ENCODE measurements at places on chromosomes 3 and 15.

- DNase-seq: peak; percentile 84
These were observed 68.7 kb downstream of the TRAK1 start for GRCh38 chr3:42159706-42160472.

DNA sequence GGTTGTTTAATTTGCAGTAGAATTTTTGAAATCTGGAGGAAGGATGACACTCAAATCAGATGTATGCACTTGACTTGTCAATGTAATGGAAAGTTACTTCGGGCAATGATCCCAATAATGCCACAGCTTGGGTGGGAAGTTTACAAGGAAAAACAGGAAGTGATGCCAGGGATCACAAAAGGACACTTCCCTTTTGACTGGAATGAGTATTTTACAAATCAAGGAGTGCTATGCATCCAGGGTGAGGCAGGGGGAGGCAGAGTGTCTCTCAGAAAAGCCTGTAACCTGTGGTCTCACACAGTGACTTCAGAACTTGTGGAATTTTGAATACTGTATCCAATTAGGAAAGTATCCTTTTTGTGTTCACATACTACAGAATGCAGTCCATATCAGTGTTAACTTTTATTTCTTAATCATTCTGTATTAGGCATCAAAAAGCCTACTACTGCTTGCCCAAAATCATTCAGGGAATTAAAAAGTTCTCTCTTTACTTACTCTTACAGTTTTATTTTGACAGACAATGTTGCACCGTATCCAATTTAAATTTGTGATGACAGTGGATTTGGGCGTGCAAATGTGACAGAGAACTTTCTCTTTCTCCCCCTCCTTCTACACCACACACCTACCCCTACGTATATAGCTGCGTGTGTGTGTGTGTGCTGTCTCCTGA, 445.1 kb downstream of the MECOM start:
- DNase-seq: peak; percentile 50

- DNase-seq: no peak
These were observed 60.2 kb downstream of the SYNPR start for GRCh38 chr3:63338351-63338750.

DNA sequence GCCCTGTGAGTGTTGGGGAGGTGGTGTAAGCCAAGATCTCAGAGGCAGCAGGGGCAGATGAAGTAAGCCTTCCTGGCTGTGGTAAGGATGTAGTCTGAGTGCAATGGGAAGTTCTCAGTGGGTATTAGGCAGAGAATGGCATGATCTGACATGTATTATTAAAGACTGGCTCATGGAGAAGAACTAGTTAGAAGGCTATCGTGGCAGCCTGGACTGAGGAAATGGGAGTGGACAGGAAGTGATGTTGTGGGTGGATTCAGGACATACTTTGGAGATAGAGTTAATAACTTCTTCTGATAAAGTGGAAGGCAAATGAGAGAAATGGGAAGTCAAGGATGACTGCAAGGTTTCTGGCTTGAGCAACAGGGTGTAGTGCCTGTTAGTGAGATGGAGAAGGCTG, 250.9 kb upstream of the CFAP20DC start:
- DNase-seq: no peak

All from iPS DF 6.9 (cell line).